ENCODE measurements at places on chromosomes 3 and 15.

- DNase-seq = no peak
- no peaks in the 10 kb centered on the region for H3K4me1 ChIP-seq
- H3K27ac ChIP-seq = no peak overlapping the region
- H3K36me3 ChIP-seq = peaks cover 32% of the 10 kb centered on the region
- H3K4me3 ChIP-seq = no peak overlapping the region
- H3K27me3 ChIP-seq = no peaks in the 10 kb centered on the region
These were observed 35.6 kb downstream of the PDCD6IP start for GRCh38 chr3:33834096-33834453.

DNA sequence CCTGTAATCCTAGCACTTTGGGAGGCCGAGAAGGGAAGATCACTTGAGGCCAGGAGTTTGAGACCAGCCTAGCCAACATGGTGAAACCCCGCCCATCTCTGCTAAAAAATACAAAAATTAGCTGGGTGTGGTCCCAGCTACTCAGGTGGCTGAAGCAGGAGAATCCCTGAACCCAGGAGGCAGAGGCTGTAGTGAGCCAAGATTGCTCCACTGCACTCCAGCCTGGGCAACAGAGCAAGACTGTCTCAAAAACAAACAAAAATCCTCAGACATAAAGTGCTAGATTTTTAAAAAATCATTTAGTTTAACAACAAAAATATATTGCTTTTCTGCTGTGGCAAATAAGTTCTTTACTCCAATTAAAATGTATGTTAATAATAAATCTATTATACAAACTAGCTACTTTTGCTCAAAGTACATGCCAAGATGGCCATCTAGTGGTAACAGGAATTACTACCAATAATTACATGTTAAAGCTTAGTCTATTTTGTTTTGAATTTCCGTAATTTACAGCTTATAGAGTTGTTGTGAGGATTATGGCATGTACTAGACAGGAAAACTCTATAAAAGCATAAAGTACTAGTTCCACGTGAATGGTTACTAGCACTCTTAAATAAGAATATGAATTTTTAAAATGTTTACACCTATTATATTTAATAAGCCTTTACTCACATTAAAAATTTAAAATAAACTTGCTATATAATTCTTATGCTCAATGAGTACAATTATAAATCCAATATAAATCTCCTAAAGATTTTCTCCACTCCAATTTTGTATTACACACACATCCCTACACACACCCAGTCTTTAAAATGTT, 39.0 kb downstream of the GABPB1 start:
- no peak overlapping the region for H3K27ac ChIP-seq
- no peaks in the 10 kb centered on the region for H3K27me3 ChIP-seq
- no peak for DNase-seq
- H3K36me3 ChIP-seq = no peaks in the 10 kb centered on the region

DNA sequence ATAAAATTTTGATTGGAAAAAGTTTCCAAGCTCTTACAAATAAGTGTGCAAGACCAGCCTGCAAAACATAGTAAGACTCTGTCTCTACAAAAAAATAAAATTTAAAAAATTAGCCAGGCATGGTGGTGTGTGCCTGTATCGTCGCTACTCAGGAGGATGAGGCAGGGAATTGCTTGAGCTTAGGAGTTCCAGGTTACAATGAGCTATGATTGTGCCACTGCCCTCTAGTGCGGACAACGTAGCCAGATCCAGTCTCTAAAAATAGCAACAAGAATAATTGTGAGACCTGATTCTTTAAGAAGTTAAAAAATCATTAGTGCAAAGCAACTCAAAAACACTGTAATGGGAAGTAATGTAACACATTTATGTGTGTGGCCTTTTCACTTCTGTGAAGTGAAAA, 251.6 kb downstream of the RBMS3 start:
- H3K4me1 ChIP-seq = no peaks in the 10 kb centered on the region
- no peaks in the 10 kb centered on the region for H3K27me3 ChIP-seq
- no peaks in the 10 kb centered on the region for H3K36me3 ChIP-seq
- no peak overlapping the region for H3K27ac ChIP-seq
- no peak for DNase-seq

GRCh38 chr15:56943403-56943802, 25.0 kb downstream of the TCF12 start:
- no peaks in the 10 kb centered on the region for H3K36me3 ChIP-seq
- no peak overlapping the region for H3K4me3 ChIP-seq
- no peaks in the 10 kb centered on the region for H3K4me1 ChIP-seq
- H3K27ac ChIP-seq = no peak overlapping the region

- H3K4me3 ChIP-seq = no peak overlapping the region
- no peaks in the 10 kb centered on the region for H3K36me3 ChIP-seq
- H3K27me3 ChIP-seq = no peaks in the 10 kb centered on the region
- no peak overlapping the region for H3K27ac ChIP-seq
- DNase-seq = no peak
- H3K4me1 ChIP-seq = peaks cover 29% of the 10 kb centered on the region
These were observed 1.3 kb upstream of the PRKAR2A start for GRCh38 chr3:48848816-48849515.

GRCh38 chr3:107543666-107544065, 20.9 kb downstream of the BBX start:
- no peaks in the 10 kb centered on the region for H3K27me3 ChIP-seq
- no peaks in the 10 kb centered on the region for H3K36me3 ChIP-seq
- DNase-seq = no peak
- H3K27ac ChIP-seq = no peak overlapping the region

DNA sequence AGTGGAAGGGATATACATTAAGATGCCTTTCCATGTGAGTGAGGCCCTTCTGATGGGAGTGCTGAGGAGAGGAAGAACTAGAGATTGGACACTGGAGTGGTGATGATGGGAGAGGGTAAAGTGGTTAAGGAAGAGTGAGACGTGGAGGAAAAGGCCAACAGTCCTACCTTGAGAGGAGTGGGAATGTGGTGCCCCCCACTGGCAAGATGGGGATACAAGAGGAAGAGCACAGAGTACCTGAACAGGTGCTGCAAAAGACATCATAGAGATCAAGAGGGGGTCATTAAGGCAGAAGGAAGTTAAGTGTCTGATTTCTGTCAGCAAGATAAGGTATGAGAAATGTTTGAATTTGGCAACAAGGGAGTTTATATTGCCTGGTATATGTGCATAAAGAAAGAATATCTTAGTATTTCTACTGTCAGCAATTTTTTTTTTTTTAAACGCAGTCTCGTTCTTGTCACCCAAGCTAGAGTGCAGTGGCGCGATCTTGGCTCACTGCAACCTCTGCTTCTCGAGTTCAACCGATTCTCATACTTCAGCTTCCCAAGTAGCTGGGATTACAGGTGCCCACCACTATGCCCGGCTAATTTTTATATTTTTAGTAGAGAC, 34.0 kb downstream of the ARIH2 start:
- peaks cover 7% of the 10 kb centered on the region for H3K4me1 ChIP-seq
- H3K4me3 ChIP-seq = no peak overlapping the region
- H3K27ac ChIP-seq = no peak overlapping the region
- no peaks in the 10 kb centered on the region for H3K27me3 ChIP-seq
- DNase-seq = no peak

DNA sequence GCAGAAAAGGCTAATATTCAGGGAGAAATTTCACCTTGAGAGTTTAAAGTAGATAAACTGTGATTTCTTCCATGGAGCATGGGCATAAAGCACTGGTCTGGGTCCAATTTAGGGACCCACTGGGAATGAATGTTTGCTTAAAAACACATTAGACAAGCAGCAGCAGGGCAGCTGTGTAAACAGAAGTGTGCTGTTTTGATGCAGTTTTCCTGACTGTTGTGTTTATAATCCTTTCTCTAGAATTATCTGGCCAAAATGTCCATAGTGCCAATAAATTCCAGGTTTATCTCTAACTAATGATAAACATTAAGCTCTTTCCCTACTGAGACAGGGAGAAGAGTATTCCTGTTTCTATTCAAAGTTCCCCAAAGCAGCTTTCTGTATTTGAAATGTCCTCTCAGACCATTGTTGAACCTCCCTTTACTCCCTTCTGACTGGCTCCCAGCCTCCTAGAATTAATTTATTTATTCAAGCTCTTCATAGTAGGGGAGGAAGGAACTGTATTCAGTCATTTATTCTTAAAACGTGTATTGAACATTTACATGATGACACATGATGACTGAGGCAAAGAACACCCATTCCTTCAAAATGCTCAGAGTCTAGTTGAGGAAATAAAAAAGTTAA, 7.0 kb upstream of the TM4SF18 start:
- no peaks in the 10 kb centered on the region for H3K36me3 ChIP-seq
- H3K27me3 ChIP-seq = no peaks in the 10 kb centered on the region
- H3K27ac ChIP-seq = peak overlapping the region; percentile 84
- no peaks in the 10 kb centered on the region for H3K4me1 ChIP-seq

GRCh38 chr3:120326784-120327183, 22.4 kb downstream of the LRRC58 start:
- no peaks in the 10 kb centered on the region for H3K27me3 ChIP-seq
- H3K4me3 ChIP-seq = no peak overlapping the region
- H3K36me3 ChIP-seq = peaks cover 36% of the 10 kb centered on the region
- no peak overlapping the region for H3K27ac ChIP-seq
- DNase-seq = no peak
- H3K4me1 ChIP-seq = no peaks in the 10 kb centered on the region

DNA sequence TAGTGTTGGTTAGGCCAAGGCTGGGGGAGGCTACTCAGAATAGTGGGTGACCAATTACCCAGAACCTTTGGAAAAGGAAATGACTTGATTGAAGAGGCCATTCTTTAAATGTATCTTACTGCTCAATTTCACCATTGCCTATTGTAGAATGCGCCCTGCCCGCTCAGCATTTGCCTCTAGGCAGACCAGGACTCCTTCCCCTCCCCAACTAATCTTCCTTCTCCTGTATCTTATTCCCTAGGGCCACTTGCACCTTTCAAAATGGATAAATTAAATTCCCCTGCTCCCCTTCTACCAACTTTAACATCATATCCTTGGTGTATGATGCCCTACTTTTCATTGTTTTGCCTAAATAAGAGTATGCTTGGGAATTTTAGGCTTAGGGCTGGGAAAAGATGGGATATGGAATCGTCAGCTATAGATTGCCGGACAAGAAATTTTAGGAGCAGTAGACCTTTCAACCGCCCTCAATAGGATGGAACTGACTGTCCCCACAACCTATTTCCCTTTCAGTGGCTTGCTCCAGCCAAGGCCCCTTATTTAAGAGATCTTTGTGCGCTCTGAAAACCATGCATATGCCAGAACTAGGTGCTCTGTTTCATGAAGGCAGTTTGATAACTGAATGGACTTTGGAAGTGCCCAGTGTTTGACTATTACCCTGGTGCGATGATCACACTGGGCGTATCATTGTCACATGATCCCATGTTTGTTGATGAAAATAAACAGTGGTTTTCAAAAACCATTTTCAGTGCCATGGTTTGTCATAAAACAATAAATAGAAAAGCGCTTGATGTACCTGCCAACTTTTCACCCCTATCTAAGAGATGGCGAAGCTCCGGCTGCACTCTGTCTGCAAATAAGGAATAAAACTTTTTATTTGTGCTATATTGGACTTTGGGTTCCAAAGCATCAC, 74.3 kb upstream of the TSEN2 start:
- DNase-seq = no peak
- H3K27me3 ChIP-seq = no peaks in the 10 kb centered on the region
- H3K4me1 ChIP-seq = no peaks in the 10 kb centered on the region
- no peaks in the 10 kb centered on the region for H3K36me3 ChIP-seq

DNA sequence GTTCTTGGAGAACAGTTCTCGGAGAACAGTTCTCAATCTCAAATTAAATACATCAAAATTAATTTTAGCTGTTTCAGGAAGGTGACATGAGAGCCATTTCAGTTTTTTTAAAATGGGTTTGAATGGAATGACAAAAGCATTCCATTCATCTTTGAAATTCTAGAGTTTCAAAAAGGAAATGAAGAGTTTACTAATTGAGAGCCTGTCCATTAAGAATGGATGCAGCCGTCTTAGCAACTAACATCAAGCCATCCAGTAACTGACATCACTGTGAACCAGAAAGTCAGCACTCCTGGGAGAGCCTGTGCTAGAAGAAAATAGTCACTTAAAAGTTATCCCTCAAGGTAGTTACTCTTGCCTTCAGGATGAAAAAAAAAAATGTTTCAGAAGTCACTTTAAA, 47.0 kb upstream of the FSTL1 start:
- peaks cover 22% of the 10 kb centered on the region for H3K4me1 ChIP-seq
- H3K4me3 ChIP-seq = no peak overlapping the region
- no peak for DNase-seq
- H3K27ac ChIP-seq = peak overlapping the region; percentile 29
- H3K36me3 ChIP-seq = no peaks in the 10 kb centered on the region
- H3K27me3 ChIP-seq = no peaks in the 10 kb centered on the region

DNA sequence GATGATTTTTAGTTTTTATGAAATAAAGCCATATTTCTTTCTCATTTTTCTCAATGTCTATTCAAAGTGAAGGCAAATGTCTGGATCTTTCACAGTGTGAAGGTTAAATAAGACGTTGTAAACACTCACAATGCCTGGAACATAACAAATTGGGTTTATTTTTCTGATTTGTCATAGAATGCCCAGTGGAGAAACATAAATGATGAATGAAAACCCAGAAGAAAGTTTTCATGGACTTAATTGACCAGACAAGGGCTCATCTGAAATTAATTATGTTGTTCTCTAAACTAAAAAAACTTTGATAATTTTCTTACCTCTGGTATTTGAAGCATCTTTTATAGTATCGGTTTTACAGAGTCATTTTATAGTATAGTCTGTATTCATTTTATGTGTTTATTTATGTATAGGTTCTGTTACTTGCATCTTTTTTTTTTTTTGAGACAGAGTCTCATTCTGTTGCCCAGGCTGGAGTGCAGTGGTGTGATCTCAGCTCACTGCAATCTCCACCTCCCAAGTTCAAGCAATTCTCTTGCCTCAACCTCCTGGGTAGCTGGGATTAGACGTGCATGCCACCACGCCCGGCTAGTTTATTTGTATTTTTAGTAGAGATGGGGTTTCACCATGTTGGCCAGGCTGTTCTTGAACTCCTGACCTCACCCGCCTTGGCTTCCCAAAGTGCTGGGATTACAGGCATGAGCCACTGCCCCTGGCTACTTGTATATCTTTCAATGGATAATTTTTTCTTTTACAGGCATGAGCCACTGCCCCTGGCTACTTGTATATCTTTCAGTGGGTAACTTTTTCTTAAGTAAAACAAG, 15.1 kb upstream of the BNIP2 start:
- H3K4me1 ChIP-seq = no peaks in the 10 kb centered on the region
- H3K4me3 ChIP-seq = no peak overlapping the region
- no peaks in the 10 kb centered on the region for H3K27me3 ChIP-seq
- no peak for DNase-seq

DNA sequence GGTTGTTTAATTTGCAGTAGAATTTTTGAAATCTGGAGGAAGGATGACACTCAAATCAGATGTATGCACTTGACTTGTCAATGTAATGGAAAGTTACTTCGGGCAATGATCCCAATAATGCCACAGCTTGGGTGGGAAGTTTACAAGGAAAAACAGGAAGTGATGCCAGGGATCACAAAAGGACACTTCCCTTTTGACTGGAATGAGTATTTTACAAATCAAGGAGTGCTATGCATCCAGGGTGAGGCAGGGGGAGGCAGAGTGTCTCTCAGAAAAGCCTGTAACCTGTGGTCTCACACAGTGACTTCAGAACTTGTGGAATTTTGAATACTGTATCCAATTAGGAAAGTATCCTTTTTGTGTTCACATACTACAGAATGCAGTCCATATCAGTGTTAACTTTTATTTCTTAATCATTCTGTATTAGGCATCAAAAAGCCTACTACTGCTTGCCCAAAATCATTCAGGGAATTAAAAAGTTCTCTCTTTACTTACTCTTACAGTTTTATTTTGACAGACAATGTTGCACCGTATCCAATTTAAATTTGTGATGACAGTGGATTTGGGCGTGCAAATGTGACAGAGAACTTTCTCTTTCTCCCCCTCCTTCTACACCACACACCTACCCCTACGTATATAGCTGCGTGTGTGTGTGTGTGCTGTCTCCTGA, 445.1 kb downstream of the MECOM start:
- no peaks in the 10 kb centered on the region for H3K36me3 ChIP-seq
- H3K4me3 ChIP-seq = no peak overlapping the region
- H3K27ac ChIP-seq = no peak overlapping the region
- H3K27me3 ChIP-seq = no peaks in the 10 kb centered on the region
- DNase-seq = peak; percentile 75
- H3K4me1 ChIP-seq = no peaks in the 10 kb centered on the region
